ENCODE measurements at places on chromosomes 16 and 17.

- peak; percentile 67 for DNase-seq
Measured at GRCh38 chr17:9021158-9021991, at the start of gene NTN1. TSS of gene NTN1 (plus strand) at chr17:9021510. CDS start at chr17:9022374, 864 bp downstream.

DNA sequence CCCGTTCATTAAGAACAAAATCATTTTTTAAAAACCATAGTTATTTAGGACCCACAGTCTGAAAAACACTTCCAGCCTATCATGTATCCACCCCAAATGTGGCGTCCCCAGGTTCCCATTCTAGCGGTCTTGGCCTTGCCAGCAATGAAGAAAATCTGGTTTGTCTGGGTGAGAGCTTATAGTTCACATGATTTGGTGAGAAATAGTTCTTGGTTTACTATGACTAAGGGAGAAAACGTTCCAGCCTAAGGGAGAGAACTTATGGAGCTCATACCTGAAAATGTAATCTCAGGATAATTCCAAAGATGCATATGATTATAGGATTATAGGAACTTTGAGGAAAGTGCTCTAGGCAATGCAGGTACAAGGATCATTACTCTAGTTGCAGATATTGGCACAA is 4.8 kb downstream of the MARVELD3 start:
- no peak for DNase-seq

DNA sequence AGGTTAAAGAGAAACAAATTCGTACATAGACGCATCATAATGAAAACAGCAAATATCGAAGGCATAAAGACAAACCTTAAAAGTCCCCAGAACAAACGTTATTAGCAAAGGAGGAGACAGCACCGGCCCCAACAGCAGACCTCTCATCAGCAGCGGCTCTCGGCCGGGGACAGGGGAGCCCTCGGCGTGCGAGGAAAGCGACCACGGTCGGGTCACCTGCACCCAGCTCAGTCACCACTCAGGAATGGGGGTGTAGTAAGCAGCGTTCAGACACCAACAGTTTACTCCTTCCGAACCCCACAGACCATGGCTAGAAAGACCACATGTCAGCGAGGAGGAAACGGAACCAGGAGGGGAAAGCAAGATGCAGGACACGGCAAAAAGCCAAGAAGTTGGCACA is 109.3 kb upstream of the CHMP6 start:
- DNase-seq, result no peak

GRCh38 chr16:30741461-30741914 is 6.7 kb upstream of the PHKG2 start:
- no peak for DNase-seq

- no peak for DNase-seq
Measured at GRCh38 chr17:79413611-79414010, 197.2 kb downstream of the RBFOX3 start.

- DNase-seq, result no peak
Measured at GRCh38 chr16:57700781-57701551, 6.4 kb downstream of the DRC7 start.

Data from activated CD8-positive, alpha-beta memory T cell treated with anti-CD3 and anti-CD28 coated beads, Interleukin-2, amount 50 U/mL, for 4 hours (primary cell).